ENCODE measurements at places on chromosomes 1 and 21.

DNA sequence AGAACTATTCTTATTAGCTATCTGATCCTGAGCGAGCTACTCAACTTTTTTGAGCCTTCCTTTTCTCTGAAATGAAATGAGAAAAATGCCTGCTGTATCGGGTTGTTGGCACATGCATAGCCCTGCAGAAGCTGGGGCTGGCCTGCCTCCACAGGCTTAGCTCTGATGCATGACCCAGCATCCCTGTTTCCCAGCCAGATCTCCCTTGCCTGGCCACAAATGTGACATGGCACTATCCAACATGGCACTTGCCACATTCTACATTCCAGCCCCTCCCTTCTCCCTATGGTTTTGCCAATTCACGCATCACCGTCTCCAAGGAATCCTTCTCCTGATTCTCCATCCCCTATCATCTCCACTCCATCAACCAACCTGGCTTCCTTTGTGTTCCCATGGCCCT is 13.8 kb downstream of the RNU5D-1 start:
- no peak for DNase-seq

DNA sequence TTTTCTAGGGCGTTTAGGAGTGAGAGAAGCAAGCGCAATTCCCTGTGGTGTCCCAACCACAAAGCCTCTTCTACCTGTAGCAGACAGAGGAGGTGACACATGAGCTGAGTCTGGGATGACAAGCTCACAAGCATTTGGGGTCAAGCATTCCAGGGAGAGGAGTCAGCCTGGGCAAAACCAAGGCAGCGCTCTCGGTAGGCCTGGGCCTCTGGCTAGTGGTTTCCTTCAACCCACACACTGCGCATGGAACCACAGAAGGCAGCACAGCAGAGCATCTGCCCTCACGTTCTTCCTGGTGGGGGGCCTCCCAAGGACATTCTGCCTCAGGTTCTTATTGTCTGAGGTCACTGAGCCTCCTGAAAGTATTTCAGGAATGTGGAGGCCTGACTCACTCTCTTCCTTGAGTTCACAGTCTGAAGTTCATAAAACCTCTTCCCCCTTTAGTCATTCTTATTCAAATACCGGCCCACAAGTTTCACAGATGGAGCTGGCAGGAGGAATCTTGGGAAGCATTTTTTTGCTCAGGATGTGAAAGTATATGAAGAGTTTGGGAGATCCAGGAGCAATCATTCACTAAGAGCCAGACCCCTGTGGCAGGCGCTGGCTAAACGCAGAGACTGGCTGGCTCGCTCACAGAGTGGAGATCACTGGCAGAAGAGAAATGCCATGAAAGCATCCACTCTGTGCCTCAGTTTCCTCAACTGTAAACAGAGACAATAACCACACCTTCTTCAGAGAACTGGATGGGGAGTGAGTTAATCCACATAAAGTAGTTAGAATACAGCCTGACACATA is 26.8 kb downstream of the CCN1 start:
- no peak for DNase-seq

GRCh38 chr1:110490791-110491451 is 28.1 kb downstream of the KCNA10 start:
- no peak for DNase-seq

DNA sequence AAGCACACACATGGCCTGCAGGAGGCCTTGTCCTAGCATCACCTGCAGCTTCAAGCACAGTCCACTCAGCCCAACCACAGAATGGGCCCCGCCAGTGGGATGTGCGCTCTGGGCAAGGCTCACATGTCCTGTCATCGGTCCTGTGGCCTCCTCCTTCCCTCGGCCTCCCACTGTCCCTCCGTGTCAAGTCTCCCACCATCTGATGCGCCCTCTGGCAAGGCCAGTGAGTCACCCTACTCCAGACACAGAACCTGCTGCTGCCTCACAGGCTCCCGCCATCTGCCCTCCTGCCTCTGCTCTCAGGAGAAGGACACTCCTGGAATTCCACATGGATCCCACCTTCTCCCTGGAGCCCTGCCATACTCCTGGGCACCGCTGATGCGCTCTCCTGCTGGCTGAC is 14.2 kb downstream of the KCNAB2 start:
- DNase-seq, result no peak

GRCh38 chr1:28208818-28209441 is 23.9 kb downstream of the DNAJC8 start:
- no peak for DNase-seq

- DNase-seq, result no peak
These were observed 20.4 kb downstream of the THAP3 start for GRCh38 chr1:6645018-6645417.

Data from vagina (tissue), 2 donors.